Stimulated activated CD8-positive, alpha-beta memory T cell treated with anti-CD3 and anti-CD28 coated beads, Interleukin-4, amount 100 ng/mL, for 4 hours (primary cell): ENCODE measurements at places on chromosomes 4 and X.
A peak's percentile ranks its signal among the peaks of the same experiment; 100 is the strongest.

DNA sequence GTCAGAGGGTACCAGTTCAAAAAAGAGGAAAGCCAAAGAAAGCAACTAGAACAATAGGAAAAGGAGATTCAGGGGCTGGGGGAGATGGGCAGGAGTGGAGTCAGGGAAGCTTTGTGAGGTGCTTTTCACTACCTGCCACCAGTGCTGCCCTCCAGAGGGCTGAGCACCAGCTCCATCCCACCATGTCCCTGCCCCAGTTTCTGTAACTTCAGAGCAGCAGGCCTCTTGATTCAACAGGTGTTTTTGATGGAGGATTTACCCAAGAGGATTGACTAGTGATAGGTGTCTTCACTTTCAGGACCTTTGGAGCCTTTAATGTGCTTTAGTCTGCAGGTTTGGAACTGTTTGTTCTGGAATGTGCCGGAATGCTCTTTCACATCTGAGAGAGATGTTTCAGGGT lies 12.1 kb downstream of the KIT start:
- no peak for DNase-seq

GRCh38 chr4:123361195-123361861 lies 35.3 kb upstream of the SPRY1 start:
- no peak for DNase-seq

DNA sequence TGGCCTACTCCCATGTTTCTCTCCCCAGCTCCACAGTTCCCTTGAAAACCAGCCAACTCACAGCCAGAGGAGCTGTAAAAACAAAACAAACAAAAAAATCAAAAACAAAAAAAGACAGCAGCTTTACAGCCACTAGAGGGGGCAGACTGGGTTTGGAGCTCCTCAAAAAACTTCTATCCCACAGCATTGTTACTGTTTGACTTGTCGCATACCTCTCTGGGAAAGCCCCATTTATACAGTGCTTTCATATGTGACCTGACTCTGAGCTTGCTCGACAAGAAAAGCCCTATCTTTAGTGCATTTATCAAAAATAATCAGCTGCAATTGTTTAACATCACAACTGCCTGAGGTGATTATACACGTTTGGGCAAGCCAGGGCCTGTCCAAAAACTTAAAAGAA lies 21.6 kb downstream of the TSPAN6 start:
- no peak for DNase-seq

DNA sequence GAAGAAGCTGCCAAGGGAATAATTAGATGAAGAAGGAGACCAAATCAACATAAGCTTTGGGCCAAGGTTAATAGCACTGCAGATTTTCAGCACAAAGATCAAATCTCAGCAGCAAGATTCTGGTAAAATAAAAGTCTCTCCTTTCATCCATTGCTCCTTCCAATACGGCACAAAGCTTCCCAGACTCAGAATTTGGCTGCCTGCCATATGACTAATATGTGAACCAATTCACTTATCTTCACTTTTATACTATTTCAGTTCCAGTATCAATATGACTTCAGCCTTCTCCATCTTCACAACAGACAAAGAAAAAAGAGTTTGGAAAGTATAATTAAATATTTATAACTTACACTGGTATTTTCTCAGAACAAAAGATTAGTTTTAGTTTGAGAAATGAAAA lies 978.3 kb upstream of the GRID2 start:
- no peak for DNase-seq

- no peak for DNase-seq
These were observed 63.0 kb upstream of the ZXDB start for GRCh38 chrX:57528670-57529255.

DNA sequence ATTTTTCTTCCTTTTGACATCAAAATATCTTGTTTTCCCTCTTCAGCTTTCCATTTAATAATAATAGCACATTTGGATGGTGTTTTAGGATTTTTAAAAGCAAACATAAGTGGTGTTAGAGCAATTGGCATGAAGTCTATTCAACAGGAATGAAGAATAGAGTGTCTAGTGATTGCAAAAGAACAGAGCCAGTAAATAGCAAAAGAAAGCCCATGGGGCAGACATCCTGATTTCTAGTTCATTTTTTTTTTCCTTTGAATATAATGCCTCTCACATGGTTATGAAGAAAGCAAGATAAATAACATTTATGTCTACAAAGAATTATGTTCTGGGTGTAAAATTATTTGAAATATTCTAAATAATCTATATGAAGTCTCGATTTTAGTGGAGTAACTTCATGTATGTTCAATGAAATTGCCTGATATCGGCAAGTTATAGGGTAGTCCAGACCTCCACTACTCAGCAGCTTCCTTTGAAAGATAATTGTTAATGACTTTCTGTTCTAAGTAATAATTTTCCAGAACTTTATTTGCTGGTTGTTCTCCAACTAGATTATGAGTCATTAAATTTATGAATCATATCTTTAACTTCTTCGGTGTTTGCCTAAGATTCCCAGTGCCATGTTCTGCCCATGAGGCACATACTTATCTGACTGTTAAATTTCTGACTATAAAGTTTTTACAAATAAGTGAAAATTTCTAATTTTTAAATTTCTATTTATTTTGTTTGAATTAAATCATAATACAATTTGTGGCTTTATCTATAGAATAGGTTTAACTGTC lies 587.9 kb downstream of the TLL1 start:
- DNase-seq: no peak

DNA sequence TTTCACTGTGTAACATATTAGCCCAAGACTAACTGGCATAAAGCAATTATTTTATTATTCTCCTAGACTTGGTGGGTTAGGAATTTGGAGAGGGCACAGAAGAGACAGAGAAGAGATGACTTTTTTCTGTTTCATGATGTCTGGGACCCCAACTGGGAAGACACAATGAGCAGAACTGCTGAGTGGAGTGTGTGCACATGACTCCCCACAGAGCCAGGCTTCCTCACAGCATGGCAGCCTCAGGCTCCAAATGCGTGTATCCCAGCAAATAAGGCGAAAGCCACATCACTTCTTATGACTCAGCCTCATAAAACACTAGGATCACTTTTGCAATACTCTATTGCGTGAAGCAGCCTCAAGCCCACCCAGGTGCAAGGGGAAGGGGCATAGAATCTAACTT lies 68.4 kb downstream of the MFAP3L start:
- no peak for DNase-seq

DNA sequence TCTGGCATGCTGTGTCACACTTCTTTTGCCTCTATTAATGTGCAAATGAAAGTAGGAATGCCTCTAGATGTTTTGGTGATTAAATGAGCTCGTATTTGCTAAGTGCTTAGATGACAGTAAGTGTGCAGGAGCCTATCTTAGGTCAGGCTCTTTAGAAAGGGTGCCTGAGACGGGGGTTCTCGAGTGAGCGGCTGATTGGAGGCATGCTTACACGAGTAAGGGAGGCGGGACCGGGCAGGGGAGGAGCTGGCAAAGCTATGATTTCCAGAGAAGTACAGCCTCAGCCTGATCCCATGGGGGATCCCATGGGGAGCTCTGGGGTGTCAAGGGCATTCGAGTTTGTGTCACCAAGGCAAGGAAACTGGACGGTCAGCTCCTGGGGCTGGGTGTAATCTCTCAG lies 44.8 kb downstream of the CLDN34 start:
- no peak for DNase-seq

DNA sequence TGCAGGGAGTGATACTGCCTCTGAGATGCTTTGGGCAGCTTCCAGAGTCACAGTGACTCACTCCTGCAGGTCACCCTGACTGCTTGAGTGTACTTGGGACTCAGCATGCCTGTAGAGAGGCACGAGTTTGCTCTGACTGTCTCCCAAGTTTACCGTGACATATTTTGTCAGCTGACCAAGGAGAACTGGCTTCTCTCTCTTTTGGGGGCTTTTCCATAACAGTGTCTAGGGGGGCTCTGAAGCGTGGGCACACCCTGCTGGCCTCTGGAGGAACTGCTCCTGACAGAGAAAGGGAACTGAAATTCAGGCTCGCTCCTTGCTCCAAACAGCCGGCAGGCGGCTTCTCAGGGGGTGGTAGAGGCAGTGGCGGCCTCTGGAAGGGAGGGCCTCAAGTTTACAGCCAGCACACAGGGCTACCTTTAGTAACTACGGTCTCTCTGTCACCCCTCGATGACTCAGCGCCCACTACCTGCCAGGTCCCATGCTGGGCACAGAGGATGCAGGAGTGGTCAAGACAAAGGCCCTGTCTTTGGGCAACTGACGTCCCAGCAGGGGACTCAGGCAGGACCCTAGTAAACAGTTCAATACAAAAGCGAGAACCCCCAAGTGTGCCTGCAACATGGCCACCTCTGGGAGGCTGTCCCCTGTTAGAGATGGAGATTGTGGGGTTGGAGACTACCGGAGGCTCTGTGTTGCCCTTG lies 17.8 kb downstream of the ZNF185 start:
- no peak for DNase-seq

DNA sequence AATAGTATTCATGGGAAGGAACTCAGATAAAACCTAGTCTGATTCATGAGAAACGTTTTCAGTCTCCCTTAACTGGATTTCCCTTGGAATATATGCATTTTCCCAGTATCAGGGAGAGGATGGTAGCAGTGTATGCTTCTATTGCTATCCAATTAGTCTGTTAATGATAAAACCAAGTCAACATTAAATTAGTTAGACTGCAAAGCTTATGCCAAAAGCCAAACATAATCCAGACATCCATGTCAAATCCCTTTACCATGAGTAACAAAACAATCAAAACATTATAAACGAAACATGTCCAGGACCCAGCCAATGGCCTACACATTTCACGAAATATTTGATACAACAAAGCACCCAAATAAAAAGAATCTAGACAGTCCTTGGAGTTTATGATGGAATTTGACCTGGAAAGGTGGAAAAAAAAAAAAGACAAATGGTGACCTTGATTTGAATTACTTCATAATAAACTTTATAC lies 34.5 kb upstream of the VEGFD start:
- no peak for DNase-seq

DNA sequence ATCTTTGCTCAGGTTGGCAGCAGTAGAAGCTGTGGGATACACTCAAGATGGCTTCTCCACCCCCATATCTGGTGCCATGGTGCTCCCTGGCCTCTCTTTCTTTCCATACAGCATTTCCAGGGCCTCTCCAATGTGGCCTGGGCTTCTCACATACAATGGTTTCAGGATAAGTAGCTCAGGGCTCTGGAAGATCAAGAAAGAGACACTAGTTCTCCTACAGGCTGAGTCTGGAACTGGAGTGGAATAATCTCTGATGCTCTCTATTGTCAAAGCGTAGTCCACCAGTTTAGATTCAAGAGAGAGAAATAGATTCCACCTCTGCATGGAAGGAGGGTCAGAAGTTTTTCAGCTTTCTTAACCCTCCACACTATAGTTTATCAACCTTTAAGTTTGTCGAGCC lies 138.2 kb upstream of the AADAT start:
- DNase-seq: no peak

GRCh38 chr4:173318648-173319211 lies 15.4 kb downstream of the HMGB2 start:
- no peak for DNase-seq

DNA sequence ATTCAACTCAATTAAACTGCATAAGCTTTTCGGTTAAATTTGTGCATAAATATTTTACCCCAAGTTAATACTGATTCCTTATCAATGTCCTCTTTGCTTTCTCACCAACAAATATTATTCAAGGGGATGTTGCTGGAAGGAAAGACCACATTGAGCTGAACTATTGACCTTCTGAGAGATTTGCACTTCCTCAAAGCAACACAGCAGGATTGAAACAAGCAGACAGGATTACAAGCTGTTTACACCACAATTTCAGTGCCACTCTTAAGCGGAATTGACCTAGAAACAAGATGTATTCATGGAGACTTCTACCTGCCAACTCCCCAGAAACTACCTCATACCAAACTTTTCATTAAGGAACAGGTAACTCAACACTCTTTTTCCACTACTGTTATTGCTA lies 96.5 kb upstream of the DUSP21 start:
- DNase-seq: no peak

DNA sequence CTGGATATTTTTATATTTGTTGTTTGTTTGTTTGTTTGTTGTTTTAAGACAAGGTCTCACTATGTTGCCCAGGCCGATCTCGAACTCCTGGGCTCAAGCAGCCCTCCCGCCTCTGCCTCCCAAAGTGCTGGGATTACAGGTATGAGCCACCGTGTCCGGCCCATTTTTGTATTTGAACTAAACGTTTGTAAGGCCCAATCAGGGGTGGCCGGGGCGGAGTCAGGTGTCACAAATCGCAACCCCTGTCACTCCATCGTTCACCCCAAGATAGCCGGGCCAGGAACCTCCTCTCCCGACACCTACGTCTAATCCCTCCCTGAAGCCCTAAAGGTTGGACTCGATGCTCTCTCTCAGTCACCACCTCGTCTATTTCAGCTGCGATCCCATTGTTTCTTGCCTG lies 722 bp upstream of the EFHC2 start:
- DNase-seq: peak; percentile 29

DNA sequence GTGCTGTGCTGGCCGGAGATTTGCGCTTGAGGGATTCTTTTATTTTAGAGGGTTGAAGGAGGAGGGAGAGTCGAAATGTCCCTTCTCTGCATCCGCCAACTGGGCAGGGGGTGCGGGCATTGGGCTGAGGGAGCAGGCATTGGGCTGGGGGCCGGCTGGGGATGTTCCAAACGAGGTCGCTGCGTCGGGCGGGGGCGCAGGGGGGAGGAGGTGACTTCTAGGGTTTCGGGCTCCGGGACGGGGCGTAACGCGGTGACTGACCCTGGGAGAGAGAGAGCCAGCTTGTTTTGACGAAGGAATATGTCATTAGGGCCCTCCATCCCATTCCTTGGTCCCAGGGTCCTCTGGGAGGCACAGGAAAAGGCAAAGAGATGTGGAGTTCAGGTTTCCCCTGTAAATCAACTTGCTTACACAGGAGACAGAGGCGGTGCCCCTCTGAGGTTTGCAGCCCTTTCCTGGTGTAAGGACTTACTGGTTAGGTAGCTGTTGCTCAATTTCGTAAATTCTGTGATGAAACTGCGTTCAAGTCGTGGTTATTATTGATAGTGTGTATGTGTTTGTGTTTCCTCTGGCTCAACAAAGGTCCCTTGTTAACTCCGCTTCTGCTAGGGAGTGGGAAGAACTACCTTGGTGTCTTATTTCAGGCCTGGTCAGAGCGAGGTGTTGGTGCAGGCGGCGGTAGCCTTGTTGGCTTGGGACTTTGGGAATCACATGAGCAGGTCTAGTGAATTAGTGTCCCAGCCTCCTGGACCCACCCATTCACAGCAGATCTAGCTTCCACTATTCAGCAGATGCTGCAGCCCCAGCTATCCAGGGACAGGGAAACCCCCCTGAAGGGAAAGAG lies 716 bp downstream of the FHIP1A start:
- DNase-seq: no peak
